AML-193 (cell line): ENCODE measurements at places on chromosomes 4 and X.

DNA sequence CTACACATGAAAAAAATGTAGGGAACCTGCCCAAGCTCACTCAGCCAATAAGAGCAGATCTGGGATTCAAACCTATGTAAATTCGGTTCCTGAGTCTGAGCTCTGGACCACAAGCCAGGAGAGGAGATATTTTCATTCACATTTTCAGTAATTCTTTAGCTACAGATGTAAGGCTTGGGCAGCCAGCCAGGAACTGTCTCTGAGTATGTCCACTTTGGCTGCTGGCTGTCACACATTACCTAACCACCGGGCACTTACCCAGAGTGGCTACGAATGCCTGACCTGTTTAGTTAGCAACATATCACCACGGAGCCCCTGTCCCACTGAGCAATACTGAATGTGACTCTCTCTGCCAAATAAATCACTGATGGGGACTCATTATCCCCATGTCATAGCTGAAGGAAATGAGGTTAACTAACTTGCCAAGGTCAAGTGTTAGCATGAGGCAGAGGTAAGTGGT is 15.3 kb downstream of the USP46 start:
- DNase-seq, result no peak

DNA sequence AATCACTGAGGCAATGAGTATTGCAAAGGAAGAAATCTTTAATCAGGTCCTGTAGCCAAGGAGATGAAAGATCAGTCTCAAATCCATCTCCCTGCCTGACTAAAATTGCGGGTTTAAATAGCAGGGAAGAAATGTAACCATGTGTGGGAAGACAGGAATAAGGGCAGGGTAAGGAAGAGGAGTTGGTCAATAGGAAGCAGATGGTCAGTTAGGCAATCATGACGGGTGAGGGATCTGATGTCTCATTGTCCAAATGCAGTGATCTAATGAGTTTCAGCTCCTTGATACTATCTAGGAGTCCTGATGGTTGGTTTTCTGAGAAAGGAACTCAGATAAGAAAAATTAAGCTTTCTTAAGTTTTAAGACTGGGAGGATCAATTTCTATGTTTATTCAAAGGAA is 200.8 kb downstream of the SPATA18 start:
- no peak for DNase-seq

GRCh38 chr4:110498420-110498819 is 22.5 kb downstream of the ENPEP start:
- DNase-seq, result no peak

DNA sequence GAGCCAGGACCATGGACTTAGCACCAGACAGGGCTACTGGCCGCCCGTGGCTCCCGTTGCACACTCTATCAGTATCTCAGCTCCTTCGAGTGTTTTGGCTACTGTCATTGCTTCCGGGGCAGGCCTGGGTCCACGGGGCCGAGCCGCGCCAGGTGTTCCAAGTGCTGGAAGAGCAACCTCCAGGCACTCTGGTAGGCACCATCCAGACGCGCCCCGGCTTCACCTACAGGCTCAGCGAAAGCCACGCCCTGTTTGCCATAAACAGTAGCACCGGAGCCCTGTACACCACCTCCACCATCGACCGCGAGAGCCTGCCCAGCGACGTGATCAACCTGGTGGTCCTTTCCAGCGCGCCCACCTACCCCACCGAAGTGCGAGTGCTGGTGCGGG is 1.6 kb downstream of the FAT4 start:
- no peak for DNase-seq

DNA sequence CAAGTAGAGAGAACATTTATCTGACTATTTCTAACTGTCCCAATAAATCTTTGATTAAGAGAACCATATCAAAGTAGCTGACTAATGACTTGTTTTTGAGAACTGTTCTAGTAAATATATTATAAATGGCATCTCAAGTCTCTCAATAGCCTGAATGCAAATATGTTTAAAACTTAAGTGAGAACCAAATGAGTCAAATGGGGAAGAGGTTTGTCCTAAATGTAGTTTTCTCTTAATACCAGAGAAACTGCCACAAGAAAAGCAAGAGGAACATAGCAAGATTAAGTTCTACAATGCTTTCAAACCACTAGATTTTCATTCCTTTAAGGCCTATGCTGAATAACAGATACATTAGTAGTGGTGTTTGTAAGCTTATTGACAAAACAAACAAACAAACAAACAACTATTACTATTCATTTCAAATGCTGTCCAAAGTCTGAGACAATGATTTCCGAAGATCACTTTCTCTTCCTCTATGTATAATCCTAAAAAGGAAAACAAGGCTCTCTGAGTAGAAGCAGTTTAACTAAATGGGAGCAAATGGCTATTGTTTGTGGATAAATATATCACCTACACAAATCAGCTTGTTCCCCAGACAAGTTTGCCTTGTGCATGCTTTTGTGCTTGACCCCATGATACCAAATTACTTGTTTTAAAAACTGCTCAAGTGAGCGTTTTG is 408.4 kb upstream of the EMCN start:
- no peak for DNase-seq
